Mesenchymal stem cell (in vitro differentiated cells and primary cell): ENCODE measurements at places on chromosomes 2 and 18.
A peak's percentile ranks its signal among the peaks of the same experiment; 100 is the strongest.

GRCh38 chr2:94872676-94873361 is 1.6 kb downstream of the TEKT4 start:
- no peaks in the 10 kb centered on the region for H3K36me3 ChIP-seq
- no peak overlapping the region for H3K4me3 ChIP-seq
- peaks cover 20% of the 10 kb centered on the region for H3K27me3 ChIP-seq
- DNase-seq: no peak
- H3K27ac ChIP-seq: no peak overlapping the region

DNA sequence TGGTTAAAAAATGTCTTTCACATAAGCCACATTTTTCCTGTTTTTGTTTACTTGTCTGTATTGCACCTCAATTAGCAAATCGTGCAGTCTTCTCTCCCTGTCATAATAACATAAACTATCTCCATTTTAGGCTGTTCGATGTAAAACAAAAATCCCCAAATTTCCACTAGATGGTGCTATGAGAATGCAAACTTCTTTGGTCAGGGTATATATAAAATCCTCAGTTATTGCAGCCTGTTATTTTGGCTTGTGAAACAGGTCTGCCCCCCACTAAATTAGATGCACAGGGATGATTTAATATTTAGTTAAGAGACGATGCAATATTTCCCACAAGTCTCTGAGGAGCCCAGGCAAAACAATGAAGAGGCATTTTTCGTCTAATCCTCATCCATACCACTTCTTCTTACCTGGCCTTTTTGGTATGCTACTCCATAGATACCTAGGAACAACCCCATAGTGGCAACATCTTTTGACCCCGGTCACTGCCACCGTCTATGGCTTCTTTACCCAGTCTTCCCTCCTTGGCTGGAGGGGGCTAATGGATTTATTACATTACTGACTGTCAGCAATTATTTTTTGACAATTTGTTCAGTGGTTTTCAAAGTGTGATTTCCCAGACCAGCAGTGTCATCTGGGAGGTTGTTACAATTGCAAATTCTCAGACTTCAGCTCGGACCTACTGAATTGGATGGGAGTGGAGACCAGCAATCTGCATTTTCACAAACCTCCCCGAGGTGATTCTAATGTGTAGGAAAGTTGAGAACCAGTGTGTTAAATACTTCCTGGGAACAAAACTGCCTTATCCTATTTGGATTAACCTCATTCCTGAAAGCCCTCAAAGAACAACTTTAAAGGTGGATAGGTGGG is 117.4 kb upstream of the CWC22 start:
- no peak overlapping the region for H3K27ac ChIP-seq
- peaks cover 3% of the 10 kb centered on the region for H3K4me1 ChIP-seq
- no peaks in the 10 kb centered on the region for H3K36me3 ChIP-seq
- no peaks in the 10 kb centered on the region for H3K27me3 ChIP-seq
- DNase-seq: peak; percentile 73

DNA sequence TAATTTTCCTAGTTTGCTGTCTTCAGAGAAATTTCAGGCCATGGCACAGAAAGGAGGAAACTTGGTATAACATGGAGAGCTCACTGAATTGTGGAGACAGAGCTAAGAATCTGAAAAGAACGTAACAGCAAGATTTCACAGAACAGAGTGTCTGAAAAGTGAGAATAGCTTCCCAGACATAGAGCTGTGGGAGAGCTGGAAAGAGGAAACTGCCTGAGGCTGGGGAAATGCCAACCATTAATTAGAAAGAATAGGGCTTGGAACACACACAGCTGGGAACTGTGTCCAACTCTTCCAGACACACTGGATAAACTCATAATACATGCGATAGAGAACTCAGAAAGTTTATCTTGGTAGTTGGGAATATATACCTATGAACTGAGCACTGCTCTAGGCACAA is 51.6 kb upstream of the KYNU start:
- H3K36me3 ChIP-seq: no peaks in the 10 kb centered on the region
- H3K4me1 ChIP-seq: no peaks in the 10 kb centered on the region
- no peak for DNase-seq
- H3K27ac ChIP-seq: no peak overlapping the region
- H3K27me3 ChIP-seq: no peaks in the 10 kb centered on the region
- H3K4me3 ChIP-seq: no peak overlapping the region

DNA sequence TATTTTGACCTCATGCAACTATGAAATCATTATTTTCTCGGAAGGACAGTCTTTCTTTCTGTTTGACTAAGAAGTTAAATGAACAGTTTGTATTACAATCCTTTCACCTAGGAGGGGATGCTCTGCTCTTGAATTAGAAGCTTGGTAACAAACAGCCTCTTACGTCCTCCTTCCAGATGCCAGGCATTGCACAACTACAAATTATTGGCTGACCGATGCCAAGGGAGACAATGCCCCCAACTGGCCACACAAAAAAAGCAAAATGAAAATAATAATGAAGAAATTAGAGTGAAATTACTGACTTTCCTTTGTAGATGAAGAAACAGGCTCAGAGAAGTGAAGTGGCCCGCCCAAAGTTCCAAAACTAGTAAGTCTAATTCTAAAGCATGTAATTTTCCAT is 177.9 kb downstream of the CYRIA start:
- peaks cover 7% of the 10 kb centered on the region for H3K27me3 ChIP-seq
- H3K36me3 ChIP-seq: no peaks in the 10 kb centered on the region
- no peak overlapping the region for H3K27ac ChIP-seq
- no peaks in the 10 kb centered on the region for H3K4me1 ChIP-seq
- H3K4me3 ChIP-seq: no peak overlapping the region

DNA sequence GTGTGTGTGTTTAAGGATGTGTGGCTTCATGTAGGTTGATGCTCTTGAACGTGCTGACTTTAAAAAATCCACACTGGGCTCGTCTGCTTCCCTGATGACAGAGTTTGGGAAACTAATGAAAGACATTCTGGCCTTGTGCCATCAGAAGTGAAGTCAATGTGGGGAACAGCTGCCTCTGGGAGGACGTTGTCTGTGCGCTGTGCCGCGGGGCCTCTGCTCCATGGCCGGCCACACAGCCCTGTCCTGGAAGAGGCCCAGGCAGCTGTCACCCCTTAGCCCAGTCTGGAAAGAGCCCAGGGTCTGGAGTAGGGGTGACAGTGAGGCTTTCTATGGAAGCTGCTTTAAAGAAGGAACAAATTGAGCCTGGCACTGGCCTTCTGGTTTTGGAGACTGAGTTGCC is 155.8 kb downstream of the SH3RF3 start:
- H3K27ac ChIP-seq: peak overlapping the region; percentile 48
- DNase-seq: peak; percentile 79
- H3K36me3 ChIP-seq: no peaks in the 10 kb centered on the region
- H3K27me3 ChIP-seq: peaks cover 14% of the 10 kb centered on the region

GRCh38 chr2:201128933-201129505 is 13.1 kb downstream of the CFLAR start:
- H3K4me3 ChIP-seq: peak overlapping the region; percentile 38
- DNase-seq: peak; percentile 91
- no peaks in the 10 kb centered on the region for H3K27me3 ChIP-seq

GRCh38 chr2:185828326-185828725 is 89.7 kb downstream of the FSIP2 start:
- no peak for DNase-seq
- H3K4me1 ChIP-seq: no peaks in the 10 kb centered on the region
- no peaks in the 10 kb centered on the region for H3K36me3 ChIP-seq
- H3K27ac ChIP-seq: no peak overlapping the region

DNA sequence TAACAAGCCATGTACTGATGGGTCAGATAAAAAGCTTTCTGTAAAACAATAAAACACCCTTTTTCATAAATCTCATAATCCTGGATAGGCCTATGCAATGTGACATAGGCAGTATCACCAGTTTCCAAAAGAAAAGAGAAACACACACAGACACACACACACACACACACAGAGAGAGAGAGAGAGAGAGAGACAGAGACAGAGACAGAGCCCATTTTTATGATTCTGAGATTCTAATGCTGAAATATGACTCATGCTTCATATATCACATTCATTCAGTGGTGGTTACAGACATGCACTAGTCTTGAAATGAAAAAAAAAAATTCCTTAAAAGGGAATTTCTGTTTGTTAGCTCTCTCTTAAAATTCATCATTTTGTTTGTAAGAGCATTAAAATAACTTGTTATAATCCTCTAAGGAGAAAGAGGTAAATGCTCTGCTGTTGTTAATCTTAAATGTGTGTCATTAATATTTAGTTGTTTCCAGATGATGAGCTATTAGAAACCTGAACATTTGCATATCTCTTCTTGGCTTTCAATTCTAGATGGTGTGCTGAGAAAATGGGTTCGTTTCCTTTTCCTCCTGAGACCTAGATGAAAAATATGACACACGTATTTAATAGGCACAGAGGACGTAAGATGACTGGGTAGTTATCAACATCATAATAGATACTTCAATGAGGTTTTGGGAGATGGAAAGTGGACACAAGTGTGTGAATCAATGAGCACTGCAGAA is 1598.7 kb upstream of the ACVR2A start:
- H3K27me3 ChIP-seq: no peaks in the 10 kb centered on the region
- no peaks in the 10 kb centered on the region for H3K36me3 ChIP-seq
- no peaks in the 10 kb centered on the region for H3K4me1 ChIP-seq
- peak; percentile 50 for DNase-seq
- no peak overlapping the region for H3K4me3 ChIP-seq

GRCh38 chr18:6836331-6836730 is 106.8 kb downstream of the ARHGAP28 start:
- no peaks in the 10 kb centered on the region for H3K27me3 ChIP-seq
- H3K4me1 ChIP-seq: no peaks in the 10 kb centered on the region
- H3K27ac ChIP-seq: no peak overlapping the region
- H3K36me3 ChIP-seq: peaks cover 3% of the 10 kb centered on the region

DNA sequence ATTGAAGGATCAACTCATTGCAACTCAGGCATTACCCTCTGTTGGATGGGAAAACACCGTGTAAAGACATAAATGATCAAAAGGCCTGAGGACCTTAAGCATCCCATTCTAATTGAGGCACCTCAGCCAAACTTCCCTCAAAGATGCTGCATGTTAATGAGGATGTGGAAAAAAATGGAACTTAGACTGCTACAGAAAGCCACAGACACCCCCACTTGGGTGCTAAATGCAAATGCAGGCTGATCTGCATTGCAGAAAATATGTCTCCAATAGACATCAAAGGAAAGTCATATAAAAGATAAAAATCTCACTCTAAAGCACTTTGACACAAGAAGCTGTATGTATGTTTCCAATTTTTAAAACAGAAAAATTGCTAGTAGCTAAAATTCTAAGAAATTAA is 504.7 kb downstream of the KCNJ3 start:
- no peak overlapping the region for H3K27ac ChIP-seq
- H3K27me3 ChIP-seq: no peaks in the 10 kb centered on the region
- no peak for DNase-seq
- no peaks in the 10 kb centered on the region for H3K4me1 ChIP-seq
- H3K4me3 ChIP-seq: no peak overlapping the region
- H3K36me3 ChIP-seq: no peaks in the 10 kb centered on the region

DNA sequence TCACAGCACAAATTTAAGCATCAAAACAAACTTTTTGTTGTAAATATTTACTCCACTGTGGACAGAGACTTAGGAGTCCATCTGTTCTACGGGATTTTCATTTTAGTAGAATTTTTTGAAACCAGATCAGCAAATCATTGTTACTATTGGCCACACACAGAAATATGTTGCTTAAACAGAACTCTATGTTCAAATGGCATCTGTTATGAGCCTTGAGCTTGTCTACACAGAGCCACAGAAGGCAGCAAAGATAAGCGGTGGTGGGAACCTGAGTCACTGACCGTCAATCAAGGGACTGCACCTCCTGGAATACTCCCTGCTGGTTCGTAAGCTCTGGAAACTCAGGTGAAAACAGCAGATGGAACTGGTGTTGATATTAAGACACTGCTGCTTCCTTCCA is 156.8 kb downstream of the TMEM200C start:
- DNase-seq: no peak
- no peaks in the 10 kb centered on the region for H3K36me3 ChIP-seq
- H3K4me1 ChIP-seq: no peaks in the 10 kb centered on the region
- no peak overlapping the region for H3K4me3 ChIP-seq

GRCh38 chr2:65019010-65019409 is 29.8 kb downstream of the SLC1A4 start:
- no peak overlapping the region for H3K27ac ChIP-seq
- peaks cover 11% of the 10 kb centered on the region for H3K4me1 ChIP-seq
- DNase-seq: no peak
- no peak overlapping the region for H3K4me3 ChIP-seq

DNA sequence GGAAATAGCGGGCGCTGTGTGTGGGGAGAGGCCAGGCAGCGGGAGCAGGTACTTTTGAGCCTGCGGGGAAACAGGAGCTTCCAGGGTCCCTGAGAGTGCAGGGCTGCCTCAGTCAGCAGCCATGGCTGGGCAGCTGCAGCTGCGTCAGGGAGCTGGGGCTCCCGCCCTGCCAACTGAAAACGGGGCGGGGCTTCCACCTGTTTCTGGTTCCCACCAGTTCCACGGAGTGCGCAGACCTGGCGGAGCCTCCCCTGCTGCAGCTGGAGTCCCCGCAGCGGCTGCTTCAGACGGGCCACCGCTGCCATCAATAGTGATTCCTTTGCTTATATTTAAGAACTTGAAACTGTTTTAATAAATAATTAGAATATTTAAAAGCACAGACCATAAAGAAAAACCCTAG is 30.6 kb upstream of the RPRM start:
- H3K4me3 ChIP-seq: no peak overlapping the region
- H3K4me1 ChIP-seq: no peaks in the 10 kb centered on the region
- no peaks in the 10 kb centered on the region for H3K27me3 ChIP-seq
- no peak for DNase-seq
- H3K36me3 ChIP-seq: no peaks in the 10 kb centered on the region
- no peak overlapping the region for H3K27ac ChIP-seq

- peaks cover 3% of the 10 kb centered on the region for H3K4me1 ChIP-seq
- no peak for DNase-seq
- no peak overlapping the region for H3K4me3 ChIP-seq
- peaks cover 12% of the 10 kb centered on the region for H3K27me3 ChIP-seq
Measured at GRCh38 chr2:239003624-239004273, 155.9 kb downstream of the TWIST2 start.

GRCh38 chr2:139218181-139218580 is 438.0 kb upstream of the NXPH2 start:
- no peaks in the 10 kb centered on the region for H3K27me3 ChIP-seq
- H3K4me3 ChIP-seq: no peak overlapping the region
- H3K4me1 ChIP-seq: peaks cover 1% of the 10 kb centered on the region
- no peak for DNase-seq
- no peaks in the 10 kb centered on the region for H3K36me3 ChIP-seq

DNA sequence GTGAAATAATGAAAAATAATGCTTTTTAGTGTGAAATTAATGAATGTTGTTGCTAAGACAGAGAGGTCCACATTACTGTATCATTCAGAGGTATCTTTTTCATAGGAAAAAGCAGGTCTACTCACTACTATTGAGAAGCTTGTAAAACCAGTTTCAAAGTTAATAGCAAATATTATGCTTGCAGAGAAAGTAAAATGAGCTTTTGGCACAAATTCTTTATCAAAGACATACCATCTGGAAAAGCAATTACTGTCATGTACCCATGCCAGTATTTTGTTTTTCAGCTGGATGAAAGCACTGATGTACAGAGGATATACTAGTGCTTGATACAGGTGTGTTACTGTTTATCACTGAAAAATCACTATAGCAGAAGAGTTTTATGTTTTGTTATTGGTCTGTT is 77.5 kb downstream of the NCOA1 start:
- H3K27ac ChIP-seq: no peak overlapping the region
- H3K36me3 ChIP-seq: peaks cover 15% of the 10 kb centered on the region
- peaks cover 2% of the 10 kb centered on the region for H3K4me1 ChIP-seq
- no peaks in the 10 kb centered on the region for H3K27me3 ChIP-seq
